ENCODE measurements at places on chromosomes 7 and 10. TPM values are rescaled to one million over a fixed set of nuclear protein-coding genes. Genes with fewer than 3 reads are reported as not detected.

Gene LRRN3
- total RNA-seq, result 187 TPM

Gene OR2A1
- not detected for total RNA-seq

Gene TEX47
- not detected for total RNA-seq

Gene LDB1
- total RNA-seq, result 70.8 TPM

Gene CASTOR2
- 63.0 TPM for total RNA-seq

Gene CALHM1
- not detected for total RNA-seq

Gene PCLO
- 48.5 TPM for total RNA-seq

Gene NUTM2B
- total RNA-seq, result 2.3 TPM

Gene PRSS37
- not detected for total RNA-seq

Gene SEPTIN7
- total RNA-seq, result 370 TPM

All from occipital lobe (tissue), 3 donors.